ENCODE measurements at places on chromosomes 12 and 14.

DNA sequence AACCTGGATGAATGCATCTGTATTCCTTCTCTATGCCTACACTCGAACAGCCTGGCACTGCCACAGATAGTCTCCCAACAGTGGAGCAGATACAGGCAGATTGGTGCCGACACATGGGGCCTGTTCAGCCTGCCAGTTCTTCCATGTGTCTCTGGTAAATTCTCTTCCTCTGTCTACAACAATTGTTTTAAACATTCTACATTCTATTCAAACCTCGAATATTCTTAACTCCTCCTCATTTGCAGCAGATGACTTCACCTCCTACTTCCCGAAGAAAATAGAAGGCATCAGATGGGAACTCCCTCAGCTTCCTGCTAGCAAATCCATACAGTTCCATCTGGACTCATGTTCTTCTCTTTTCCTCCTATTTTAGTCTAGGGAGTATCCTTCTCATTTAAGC is 43.1 kb upstream of the OTOGL start:
- no peak for DNase-seq

DNA sequence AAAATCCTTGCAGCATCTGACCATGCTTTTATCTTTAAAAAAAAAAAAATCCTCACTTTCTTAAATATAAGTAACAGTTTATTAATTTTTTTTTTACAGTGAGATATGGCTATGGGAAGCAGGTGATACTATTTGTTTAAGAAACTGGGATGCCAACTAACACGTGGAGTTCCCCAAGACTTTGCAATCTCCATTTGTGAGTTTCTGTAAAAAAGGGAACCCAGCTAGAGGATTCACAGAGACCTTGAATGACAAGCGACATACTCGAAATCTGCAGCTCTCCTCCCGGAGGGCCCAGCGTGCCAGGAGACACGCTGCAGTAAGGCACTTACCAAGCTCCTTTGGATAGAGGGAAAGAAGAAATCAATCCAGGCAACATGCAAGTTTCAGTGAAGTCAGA is 30.1 kb downstream of the SLC15A4 start:
- DNase-seq = no peak

DNA sequence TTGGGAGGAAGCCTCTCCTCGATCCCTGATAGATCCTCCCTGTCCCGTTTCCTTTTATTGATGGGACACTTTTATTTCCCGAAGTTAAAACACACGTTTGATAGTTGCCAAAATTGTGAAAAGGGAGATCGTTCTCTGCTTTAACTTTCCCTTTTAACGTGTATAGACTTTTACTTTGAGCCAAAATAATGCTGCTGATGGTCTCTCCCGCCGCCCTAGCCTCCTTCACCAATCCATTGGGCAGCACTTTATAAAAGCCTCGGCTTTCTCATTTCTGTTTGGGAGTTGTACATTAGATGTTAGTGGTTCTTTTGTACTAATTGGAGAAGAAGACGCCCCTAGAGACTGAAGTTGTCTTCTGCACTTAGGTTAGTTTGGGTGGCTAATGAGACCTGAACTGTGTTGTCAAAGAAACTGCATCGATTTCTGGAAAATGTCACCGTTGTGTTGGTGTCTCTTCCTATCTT is 1.4 kb downstream of the TMTC2 start:
- DNase-seq = no peak

DNA sequence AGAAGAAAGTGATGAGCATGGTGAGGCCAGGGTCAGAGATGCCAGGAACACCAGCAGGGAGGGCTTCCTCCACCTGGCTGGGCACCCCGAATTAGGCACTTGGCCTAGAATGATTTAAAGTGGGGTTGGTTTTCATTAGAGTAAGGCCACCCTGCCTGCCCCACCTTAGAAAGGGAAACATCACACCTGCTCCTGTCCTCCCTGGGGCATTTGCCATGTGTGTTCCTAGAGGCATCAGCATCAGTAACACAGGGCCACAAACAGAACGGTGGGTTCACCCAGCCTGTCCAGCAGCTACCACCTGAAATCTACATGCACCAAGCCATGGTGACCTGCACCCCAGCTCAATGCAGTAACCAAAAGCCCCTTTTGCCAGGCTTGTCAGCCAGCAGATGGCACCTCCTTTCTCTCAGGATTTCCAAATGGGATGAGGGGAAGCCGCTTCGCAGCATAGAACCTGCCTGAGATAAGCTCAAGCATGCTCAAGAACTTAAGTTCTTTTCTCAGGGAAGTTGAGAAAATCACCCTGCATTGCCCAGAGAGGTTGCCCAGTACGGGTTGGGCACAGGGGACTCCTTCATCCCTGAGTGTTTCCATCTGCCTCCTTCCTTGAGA is 338.8 kb downstream of the DPF3 start:
- no peak for DNase-seq

GRCh38 chr14:36683083-36683724 is 21.5 kb downstream of the PAX9 start:
- DNase-seq = no peak

DNA sequence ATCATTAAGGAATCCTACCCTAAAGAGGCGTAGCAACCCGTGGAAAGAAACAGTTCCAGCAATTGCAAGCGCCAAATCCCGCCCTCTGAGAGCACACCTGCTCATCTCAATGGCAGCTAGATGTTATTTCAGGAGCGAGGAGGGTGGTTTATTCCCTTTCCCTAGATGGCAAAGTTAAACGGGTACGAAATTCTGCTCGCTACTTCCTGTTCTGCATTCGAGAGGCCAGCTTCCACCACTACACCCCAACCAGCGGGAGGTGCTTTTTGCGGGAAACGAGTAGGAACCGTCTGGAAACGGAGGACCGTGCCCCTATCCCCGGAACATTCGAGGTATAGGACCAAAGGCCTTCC is 536 bp downstream of the VPS29 start:
- DNase-seq = peak; percentile 67

- DNase-seq = no peak
Observed at GRCh38 chr12:106517314-106517713, 65.5 kb upstream of the RFX4 start.

- DNase-seq = no peak
Observed at GRCh38 chr14:77281852-77282410, 10.9 kb upstream of the NGB start.

GRCh38 chr14:101950100-101950499 is 14.3 kb upstream of the DYNC1H1 start:
- no peak for DNase-seq

DNA sequence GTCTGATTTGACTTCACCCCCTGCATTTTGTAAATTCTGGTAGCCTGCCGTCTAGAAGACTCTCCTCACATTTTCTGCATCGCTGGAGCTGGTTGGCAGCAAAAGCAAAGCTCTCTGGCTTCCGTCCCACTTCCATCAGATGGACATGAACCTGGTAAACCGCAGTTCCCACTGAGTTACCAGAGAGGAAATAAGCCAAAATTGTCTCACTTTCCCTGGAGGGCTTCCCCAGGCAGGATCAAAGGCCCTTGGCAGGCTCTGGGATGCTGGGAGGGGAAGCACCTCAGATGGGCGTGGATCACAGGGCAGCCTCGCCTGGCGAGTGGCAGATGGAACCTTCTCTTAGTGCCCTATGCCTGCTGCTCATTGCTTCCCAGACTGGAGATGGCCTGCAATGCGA is 243.5 kb downstream of the TMEM132C start:
- no peak for DNase-seq

DNA sequence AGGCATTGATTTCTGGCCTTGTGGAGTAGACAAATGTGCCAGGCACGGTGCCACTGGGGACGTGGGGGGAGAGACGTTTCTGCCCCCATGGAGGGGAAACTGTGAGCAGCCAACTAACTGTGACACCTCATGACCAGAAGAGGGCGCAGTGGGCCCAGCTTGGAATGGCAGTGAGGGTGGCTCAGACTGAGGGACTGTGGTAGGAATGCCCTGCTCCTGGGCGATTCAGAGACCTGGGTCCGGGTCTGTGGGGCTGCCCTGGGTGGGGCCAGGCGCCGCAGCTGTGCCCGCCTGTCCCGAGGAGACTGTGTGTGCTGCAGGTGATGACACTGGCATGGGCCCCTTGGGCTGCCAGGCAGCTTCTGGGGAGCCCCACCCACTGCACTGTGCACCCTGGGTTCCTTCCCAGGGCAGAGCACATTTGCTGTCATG is 60.6 kb downstream of the SLC25A47 start:
- DNase-seq = peak; percentile 44

- DNase-seq = no peak
Observed at GRCh38 chr14:79580906-79581305, 630.4 kb downstream of the DIO2 start.

- DNase-seq = no peak
Observed at GRCh38 chr12:31876568-31877424, 82.4 kb upstream of the RESF1 start.

- no peak for DNase-seq
Observed at GRCh38 chr12:31574803-31575575, 15.9 kb downstream of the DENND5B start.

DNA sequence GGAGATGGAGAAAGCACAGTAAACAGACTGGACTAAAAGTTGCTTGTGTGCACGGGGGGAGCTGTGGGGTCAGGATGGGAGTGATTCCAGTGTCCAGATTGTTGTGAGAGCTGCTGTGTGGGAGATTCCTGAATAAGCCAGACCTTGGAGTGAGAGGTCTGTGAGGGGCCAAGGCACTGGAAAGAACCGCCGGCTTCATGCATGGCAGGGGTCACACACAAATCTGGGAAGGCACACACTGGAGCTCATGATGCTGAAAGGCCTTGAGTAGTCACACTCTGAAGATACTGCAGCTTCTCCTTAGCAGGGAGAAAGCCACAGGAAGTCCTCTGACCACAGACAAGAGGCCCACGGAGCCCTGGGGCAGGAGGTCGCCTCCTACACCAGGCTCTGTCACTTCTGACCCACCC is 23.1 kb downstream of the ADCY6 start:
- DNase-seq = no peak

DNA sequence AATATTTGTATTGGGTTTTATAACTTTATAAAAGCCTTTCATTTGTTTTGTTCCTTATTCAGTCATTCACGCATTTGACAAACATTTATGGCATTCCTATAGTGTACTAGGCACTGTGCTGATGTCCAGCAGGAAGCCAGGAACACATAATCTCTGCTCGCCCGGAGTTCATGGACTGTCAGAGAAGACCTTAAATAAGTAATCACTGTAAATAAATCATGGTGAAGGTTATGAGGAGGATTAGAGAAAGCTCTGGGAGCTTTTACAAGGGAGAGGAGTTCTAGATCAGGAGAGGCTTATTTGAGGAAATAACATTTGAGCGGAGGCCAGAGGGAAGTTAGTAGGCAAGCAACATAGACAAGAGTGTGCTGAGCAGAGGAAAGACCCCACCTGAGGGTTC is 1.4 kb upstream of the RDH11 start:
- no peak for DNase-seq

GRCh38 chr12:570921-571794 is 92.1 kb downstream of the NINJ2 start:
- peak; percentile 91 for DNase-seq

DNA sequence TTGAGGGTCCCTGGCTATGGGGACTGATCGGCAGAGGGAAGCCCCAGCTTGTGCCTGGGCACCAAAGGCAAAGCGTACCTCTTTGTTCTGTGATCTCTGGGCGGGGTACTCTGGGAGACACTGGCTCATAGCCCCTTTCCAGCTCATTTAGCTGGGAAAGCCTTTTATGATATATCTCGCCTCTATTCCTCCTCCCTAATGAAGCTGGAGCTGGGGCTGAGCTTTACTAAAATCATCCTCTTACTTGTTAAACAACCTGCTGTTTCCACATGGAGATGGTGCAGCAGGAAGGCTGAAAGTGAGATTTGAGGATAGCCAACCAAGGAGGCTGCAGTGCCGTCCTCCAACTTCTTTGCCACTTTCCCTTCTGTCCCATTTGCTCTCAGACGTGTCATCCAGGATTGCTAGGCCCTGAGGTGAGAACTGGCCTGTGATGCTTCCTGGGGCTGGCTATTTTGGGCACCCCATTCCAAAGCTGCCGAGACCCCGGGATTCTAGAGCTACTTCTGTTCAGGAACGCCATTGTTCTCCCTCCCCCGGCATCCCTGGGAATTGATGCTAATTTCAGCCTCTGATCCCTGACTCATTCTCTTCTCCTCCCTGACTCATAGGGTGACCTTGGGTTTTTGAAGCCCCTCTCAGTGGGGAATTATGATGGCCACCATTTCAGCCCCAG is 16.0 kb downstream of the PDE1B start:
- DNase-seq = no peak

GRCh38 chr14:100239211-100239839 is 381 bp downstream of the YY1 start:
- no peak for DNase-seq

GRCh38 chr14:103713304-103714062 is 1.8 kb downstream of the XRCC3 start:
- DNase-seq = no peak

GRCh38 chr12:68788554-68789143 is 19.3 kb upstream of the MDM2 start:
- no peak for DNase-seq

DNA sequence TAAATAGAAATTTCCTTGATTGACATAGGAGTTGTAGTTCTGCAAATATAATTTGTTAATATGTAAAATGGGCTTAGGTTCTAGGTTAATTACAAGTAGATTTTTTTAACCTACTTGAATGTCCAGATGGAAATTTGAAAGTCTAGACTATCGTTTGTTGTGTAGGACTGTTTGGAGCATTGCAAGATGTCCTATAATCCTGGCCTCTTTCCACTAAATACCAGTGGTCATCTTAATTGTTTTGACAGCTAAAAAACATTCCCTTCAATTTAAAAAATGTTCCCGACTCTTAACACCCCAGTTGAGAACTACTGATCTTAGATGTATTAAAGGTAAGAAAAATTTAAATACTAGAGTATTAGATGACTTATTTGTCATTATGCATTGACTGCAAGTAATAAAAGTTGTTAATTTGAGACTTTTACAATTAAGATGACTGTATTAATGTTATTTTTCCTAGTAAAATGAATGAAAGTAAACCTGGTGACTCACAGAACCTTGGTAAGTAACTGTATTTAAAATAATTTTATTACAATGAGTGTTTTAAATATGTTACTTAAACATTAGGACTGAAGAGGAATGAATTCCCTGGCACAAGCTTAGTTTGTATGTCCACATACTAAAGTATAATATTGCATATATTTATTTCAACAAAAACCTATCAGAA is 21.8 kb downstream of the G2E3 start:
- DNase-seq = no peak

DNA sequence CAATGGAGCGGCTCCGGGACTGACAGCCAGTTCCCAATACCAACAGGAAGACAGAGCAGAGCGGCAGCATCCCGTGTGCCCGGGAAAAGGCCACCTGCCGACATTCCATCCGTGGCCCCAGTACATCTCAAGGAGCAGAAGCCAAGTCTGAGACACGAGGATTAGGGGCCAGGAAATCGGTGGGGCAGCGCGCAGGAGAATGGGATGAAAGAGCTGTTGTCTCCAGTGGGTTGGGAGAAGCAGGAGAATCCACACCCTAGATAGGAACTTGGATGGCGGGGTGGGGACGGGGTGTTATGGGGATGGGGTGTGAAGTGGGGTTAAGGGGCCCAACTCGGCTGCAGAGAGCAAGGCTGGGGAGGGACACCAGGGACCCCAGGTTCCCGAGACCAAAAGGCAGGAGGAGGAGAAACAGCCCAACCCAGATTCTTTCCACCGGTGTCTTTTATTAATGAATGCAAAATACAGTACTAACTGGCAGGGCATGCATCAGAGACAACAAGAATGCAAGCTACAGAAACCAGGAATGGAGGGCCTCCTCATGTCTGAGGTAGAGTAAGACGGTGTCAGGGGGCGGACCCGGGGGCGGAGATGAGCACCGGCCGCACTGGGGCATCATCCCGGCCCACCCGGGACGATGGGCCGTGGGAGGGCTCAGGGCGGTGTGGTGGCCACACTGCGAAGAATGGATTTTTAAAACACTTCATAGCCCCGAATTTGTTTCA is 50.3 kb downstream of the BEGAIN start:
- no peak for DNase-seq
